ENCODE measurements at places on chromosomes 3 and 15.

GRCh38 chr3:1082108-1082507, 10.7 kb upstream of the CNTN6 start:
- peak; percentile 52 for DNase-seq

- no peak for DNase-seq
Measured at GRCh38 chr3:55675478-55675877, 188.4 kb upstream of the WNT5A start.

DNA sequence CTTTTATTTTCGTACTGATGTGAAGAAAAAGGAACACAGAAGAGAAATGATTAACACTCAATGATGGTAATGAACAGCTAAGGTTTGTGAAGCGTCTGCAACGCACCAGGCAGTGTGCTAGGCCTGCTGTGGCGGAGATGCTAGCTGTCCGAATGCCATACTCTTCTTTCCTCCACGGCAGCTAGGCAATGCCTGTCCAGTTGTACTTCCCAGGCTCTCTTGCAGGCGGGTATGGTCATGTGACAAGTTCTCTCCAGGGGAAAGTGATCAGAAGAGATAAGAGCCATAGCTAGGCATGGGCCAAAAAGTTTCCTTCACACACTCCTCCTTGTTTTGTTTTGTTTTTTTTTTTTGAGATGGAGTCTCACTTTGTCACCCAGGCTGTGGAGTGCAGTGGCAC, 6.7 kb downstream of the TADA3 start:
- DNase-seq = no peak

DNA sequence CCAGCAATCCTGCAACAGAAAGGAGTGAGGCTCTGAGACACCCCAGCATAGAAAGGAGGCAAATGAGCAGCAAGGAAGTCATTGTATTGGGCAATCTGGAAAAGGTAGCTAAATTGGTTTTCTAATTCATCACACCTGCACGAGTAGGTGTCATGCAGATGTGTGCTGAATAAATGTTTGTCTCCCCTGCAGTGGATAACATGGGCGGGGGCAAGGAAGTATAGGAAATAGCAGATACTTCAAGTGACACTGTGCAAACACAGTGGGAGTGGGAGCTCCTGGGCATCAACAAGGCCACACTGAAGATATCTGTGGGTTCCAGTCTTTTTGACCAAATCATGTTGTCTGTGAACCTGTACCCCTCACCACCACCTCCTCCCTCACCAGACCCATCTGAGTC, 14.4 kb upstream of the HTR3E start:
- no peak for DNase-seq

DNA sequence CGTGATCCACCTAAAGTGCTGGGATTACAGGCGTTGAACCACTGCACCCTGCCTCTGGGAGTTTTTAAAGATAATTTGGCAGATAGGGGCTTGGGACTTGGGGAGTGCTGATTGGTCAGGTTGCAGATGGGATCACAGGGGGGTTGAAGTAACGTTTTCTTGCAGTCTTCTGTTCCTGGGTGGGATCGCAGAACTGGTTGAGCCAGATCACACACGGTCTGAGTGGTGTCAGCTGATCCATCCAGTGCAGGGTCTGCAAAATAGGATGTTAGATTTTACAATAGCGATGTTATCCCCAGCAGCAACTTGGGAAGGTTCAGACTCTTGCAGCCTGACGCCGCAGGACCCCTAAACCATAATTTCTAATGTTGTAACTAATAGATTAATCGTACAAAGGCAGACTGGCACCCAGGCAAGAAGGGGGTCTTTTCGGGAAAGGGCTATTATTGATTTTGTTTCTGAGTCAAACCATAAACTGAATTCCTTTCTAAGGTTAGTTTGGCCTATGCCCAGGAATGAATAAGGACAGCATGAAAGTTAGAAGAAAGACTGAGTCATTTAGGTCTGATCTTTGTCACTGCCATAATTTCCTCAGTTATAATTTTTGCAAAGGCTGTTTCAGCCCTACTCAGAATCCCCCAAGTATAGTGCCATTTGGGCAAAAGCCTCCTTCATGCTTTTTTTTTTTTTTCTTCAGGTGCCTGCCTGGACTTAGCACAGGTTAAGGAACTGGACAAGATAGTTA, 1.5 kb upstream of the CA12 start:
- no peak for DNase-seq

DNA sequence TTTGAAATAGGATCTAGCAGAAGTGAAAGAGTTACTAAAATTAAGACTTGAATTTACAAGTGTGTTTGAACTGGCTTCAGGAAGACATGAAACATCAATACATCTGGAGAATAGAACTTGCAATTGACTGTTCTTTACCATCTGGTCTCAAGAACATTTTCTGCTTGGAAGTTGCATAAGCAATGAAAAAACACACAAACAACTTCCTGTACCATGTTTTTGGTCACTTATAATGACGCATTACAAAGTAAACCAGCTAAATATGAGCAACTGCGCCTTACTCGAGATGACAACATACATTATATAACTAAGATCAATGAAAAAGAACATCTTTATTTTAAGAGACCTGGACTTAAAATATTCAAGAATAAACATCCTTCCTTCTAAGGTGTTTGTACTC, 112.5 kb downstream of the TIGIT start:
- DNase-seq = no peak

DNA sequence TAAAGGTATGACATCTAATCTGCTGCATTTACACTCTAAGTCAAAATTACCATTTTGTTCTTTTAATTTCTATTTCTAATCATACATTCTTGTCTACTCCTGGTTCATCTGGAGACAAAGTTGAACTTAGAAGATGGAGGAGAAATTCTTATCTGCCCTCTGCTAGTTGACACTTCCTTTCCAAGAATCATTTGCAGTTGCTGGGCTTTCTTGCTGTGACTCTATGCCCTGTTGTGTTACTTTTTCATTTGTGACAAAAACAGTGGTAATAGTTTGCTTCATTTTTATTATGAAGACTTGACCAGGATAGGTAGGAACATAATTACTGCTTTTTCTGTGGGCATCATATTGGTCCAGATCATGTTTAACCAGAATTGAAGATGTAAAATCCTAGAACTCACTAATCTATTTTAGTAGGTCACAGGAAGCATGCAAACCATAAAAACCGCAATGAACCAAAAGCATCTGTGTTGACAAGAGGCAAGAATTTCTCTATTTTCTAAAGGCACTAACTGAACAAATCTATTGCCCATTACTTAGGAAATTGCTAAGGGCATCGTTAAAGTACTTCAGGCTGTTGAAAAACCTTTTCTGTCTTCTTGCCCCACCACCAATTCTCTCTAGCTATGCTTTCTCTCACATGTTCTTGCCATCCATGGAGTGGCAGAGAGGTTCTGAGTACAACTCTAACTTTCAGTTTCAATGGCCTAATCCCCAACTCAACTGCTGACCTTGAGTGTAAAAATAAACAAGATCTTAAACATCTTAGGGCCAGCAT, 4.2 kb upstream of the CCR2 start:
- no peak for DNase-seq

GRCh38 chr3:13110678-13111116, 37.5 kb upstream of the IQSEC1 start:
- peak; percentile 86 for DNase-seq

- DNase-seq = no peak
Measured at GRCh38 chr3:195853036-195853435, 41.3 kb upstream of the MUC4 start.

DNA sequence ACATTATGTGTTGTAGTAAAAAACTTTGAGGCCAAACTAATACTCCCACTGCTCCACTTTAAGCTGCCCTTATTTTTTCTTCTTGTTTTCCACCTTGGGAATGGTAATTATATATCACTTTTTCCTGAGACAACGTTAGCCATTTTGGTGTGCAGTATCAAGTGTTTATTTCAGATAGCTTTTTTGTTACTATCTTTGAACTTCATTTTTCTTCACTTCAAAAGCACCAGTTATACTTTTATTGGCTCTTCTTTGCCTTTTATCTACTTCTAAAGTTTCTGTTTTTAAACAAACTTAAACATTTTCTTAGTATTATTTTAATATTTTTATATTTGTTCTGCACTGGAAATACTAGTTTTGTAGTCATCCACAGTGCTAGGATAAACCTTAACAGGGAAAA, 6.5 kb downstream of the TOPAZ1 start:
- no peak for DNase-seq

GRCh38 chr3:178260887-178261565, 275.2 kb upstream of the KCNMB2 start:
- DNase-seq = no peak

- no peak for DNase-seq
Measured at GRCh38 chr3:98482717-98483482, 14.6 kb upstream of the OR5K2 start.

DNA sequence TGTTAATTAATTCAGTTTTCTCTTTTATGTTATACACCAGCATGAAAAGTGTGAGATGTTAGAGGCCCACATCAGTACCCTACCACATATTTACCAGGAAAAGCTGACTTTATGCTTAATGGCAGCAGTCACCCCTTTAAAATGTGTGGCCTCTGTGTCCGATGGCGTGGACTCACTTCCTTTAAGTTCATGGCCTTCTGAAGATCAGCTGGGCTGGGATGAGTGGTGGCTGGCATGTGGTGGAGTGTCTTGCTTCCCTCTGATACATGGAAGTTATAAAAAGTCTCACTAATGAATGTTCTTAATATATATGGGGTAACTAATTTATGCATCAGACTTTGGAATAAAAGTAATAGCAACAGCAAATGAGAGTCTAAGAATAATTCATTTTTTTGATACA, 32.1 kb downstream of the PPARG start:
- no peak for DNase-seq

- DNase-seq = peak; percentile 48
Measured at GRCh38 chr3:48661501-48662144, 1.1 kb downstream of the CELSR3 start.

- DNase-seq = no peak
Measured at GRCh38 chr3:853489-853888, 239.3 kb upstream of the CNTN6 start.
